GM12864 (cell line): ENCODE measurements at places on chromosomes 11 and 22.

DNA sequence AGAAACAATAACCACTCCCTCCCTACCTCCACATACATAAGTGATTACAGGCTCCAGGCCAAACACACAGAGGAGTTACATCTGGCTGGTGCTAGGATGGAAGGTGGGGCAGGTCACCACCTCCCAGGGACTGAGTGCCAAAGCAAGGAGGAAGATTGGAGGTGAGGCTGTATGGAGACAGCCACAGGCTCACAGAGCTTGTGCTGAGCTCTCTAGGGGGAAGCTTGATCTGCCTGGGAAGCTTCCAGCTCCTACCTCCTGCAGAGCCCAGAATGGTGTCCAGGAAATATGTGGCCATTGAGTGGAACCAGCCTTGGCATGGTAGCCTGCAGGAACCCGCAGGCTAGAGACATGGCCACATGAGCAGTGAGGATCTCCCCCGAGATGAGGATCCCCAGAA, 3.6 kb upstream of the MED15 start:
- DNase-seq = no peak

- DNase-seq = no peak
These were observed 11.7 kb downstream of the NRXN2 start for GRCh38 chr11:64711138-64711955.

DNA sequence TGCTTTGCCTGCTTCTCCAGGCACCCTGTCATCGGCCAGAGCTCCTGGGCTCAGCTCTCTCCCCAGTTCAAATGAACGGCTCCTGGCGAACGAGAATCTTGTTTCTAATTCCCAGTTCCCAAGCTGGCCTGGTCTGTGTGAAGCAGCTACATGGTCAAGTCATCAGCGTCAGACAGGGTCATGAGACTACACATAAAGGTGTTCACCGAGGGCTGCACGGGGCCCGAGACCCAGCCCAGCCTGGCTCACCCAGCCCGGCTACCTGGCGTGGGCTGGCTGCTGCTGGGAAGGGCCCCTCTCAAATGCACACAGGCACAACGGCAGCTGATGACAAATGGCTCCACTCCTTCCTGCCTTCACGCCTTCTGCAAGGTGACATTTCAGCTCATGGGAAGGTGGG, 14.6 kb upstream of the CELSR1 start:
- DNase-seq = no peak

GRCh38 chr22:38733724-38734381, 21.9 kb downstream of the SUN2 start:
- DNase-seq = no peak

DNA sequence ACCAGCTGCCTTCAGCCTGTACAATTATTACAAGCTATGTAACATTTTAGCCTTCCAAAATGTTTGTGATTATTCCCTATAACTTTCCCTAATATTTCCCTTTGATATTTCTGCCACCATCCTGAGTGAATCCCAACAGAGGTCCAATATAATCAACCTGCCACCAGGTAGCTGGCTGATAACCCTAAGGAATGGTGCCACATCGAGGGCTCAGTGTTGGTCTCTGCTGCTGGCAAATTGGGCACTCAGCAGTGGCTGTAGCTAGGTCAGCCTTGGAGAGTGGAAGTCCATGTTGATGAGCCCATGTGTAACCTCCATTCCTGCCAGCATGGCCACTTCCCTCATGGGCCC, 121.2 kb downstream of the ZNF280B start:
- no peak for DNase-seq

DNA sequence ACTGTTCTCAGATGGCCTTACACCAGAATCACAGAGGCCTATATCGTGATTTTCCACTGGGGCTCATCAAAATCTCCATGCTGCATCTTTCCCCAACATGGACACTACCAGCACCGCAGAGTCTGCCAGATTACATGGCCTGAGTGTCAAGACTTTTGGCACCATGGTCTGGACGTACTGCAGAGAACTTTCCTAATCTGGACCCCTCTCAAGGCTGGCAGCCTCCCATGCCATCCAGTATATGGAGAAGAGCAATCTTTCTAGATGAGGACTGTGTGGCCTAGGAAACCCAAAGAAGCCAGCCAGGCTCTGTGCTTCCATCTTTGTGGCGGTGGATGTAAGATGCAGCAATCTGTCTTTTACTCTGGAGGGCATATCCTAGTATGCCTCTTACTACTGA, 139.2 kb downstream of the ADAMTS15 start:
- DNase-seq = no peak

DNA sequence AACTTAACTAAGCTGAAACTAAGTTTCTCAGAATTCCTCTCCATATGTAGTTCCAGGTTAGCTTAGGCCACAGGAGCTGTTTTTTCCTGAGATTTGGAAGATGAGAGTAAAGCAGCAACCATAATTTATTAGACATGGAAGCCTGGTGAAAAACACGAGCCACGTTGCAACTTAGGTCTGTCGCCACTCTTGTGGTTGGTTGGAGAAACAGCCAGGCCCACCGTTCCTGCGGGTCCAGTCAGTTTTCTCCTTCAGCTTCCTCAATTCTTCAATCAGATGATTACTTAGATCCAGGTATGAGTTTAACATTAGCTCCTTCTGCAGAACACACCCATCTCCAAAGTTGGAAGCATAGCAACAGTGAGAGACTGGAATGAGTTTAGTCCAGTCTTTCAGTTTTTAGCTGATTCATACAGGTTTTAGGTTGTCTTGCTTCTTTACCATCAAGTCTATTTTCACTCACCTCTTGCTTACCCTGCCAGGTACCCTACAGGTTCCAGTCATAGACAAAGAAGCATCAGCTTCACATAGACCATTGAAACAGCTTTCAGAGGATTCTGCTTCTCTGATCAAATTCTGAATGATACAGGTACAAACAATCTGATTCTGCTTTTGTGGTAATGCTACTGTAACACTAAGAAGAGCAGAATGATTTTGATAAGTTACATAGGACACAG, 18.6 kb downstream of the CASP12 start:
- DNase-seq = no peak
